ENCODE measurements at places on chromosomes 6 and 20.

DNA sequence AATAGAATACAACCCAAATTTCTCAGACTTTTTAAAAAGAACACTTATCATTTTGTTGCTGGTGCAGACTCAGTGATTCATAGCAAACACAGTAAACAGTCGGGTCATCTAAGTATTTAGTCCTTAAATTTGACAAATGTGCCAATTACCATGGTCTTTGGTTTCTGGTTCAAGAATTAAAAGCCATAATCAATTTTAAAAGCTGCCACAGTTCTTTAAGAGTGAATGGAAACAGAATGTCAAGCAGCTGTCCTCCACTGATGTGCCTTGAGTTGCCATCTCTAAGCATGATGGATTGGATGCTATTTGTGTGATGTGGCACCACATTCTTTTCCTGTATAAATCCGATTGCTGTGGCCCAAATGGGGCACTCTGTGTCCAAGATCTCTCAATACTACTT, 67.2 kb upstream of the MLIP start:
- no peak for DNase-seq

- no peak for DNase-seq
Observed at GRCh38 chr20:19978511-19979210, 38.5 kb upstream of the NAA20 start.

- DNase-seq: peak; percentile 77
Observed at GRCh38 chr6:77456531-77457248, 6.6 kb downstream of the HTR1B start.

DNA sequence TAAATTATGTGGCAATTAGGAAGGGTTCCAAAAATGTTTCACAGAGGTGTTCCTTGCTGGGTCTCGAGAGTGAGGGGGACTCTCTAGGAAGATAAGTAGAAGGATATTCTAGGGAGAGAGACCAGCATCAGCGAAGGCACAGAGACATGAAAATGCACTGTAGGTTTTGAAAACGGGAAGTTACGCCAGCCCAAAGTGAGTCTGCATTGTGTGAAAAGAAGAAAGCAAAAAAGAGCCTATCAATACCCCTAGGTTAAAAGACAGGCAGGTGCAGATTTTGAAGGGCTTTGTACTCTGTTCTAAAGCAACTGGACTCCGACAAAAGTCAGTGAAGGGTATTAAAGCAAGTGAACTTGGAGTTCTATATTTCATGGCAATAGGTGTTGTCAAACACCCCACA, 25.7 kb upstream of the MRAP2 start:
- no peak for DNase-seq

GRCh38 chr6:144585217-144585814, 300.2 kb downstream of the UTRN start:
- DNase-seq: no peak

- no peak for DNase-seq
Observed at GRCh38 chr6:122694602-122695001, 84.4 kb downstream of the PKIB start.

- DNase-seq: no peak
Observed at GRCh38 chr20:18176318-18176785, 38.7 kb downstream of the KAT14 start.

All from hepatic stellate cell (primary cell).